ENCODE measurements at places on chromosomes 11 and 22.

- DNase-seq = no peak
Observed at GRCh38 chr11:129711760-129712159, 103.9 kb upstream of the TMEM45B start.

DNA sequence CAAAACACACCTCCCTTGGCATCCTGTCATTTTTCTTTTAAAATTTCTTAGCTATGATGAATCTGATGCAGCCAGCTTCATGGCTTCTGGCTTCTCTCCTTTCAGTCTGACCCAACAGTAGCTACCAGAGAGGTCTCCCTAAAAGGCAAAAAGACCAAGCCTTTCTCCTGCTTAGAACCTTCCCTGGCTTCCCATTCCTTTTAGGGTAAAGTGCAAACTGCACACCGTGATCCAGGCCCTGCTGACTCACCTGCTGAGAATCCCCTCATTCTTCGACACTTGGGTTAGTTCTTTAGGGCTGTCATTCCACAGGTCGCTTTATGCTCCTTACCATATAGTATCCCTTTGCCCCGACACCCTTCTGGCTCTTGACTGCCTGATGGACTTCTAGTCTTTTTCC is 362.4 kb downstream of the MIAT start:
- no peak for DNase-seq

DNA sequence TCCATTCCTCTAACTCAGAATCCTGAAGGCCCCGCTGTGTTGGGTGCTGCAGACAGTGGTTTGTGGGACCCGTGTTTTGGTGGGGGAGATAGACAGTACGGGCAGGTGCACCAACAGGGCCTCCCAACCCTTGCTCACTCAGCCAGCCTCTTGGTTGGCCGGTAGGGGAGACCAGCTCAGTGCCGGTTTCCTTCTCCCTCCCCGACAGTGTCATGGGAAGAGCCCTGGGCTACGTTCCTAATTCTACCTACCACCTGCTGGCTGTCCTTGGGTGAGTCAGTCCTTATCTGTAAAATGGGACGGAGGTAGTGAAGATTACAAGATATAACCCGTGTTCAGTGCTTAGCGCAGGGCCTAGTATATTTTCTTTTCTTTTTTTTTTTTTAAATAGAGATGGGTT is 5.9 kb downstream of the TMEM134 start:
- DNase-seq = no peak

DNA sequence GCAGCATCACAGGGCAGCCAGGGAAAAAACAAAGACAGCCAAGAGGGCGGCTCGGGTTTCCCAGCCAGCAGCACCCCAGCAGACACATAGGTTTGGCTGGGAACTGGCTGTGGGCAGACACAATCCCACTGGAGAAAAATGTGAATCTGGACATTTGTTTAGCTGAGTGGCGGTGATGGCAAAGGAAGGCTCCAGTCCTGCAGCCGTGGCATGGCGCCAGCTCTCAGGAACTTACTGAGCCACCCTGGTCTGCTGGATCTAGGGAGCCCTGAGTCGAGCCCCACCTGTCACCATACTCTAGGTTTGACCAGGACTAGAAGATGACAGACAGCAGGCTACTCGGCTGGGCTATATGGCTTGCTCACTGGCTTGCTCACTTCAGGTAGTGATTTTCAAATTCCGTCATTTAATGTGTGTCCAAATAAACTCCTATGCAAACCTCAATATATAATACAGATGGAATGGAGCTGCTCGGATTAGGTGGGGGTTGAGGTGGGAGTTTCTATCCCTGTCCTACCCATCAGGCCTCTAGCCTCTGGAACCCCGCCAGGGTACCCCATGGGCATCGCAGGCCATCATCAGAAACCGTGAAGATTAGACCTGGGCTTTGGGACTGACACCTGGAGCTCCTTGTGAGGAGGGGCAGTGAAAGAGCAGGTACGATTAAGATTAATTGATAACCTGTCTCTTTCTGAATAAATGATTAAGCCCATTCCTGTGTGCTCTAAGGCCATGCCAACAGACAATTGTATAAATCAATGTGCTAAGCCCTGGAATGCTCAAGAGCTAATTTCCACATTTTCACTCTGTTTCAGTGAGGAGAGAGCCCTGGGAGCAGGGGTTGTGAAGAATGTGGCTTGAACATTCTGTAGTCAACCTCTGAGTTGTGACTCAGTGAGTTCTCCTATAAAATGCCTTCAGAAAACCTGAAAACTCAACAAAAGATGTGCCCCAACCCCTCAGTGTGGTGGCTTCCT is 42.5 kb downstream of the GALNT18 start:
- no peak for DNase-seq

DNA sequence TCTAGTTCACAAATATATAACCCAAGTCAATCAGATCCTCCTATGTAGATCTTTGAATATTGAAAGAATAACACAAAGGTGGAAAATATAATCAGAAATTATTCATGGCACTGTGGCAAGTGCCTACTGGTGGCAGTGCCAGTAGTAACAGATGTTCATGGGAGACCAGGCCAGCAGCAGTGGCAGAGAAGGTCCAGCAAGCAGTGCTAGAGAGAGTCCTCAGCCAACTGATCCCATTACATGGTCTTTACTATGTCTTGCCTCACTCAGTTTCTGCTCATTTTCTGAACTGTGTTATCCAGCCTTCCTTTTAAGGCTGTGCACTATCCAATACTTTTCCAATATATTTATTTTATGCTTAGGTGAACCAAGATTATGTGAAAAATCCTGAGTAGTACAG is 124.9 kb downstream of the MRTFA start:
- DNase-seq = no peak

GRCh38 chr22:27198518-27199035 is 541.2 kb downstream of the MIAT start:
- no peak for DNase-seq

DNA sequence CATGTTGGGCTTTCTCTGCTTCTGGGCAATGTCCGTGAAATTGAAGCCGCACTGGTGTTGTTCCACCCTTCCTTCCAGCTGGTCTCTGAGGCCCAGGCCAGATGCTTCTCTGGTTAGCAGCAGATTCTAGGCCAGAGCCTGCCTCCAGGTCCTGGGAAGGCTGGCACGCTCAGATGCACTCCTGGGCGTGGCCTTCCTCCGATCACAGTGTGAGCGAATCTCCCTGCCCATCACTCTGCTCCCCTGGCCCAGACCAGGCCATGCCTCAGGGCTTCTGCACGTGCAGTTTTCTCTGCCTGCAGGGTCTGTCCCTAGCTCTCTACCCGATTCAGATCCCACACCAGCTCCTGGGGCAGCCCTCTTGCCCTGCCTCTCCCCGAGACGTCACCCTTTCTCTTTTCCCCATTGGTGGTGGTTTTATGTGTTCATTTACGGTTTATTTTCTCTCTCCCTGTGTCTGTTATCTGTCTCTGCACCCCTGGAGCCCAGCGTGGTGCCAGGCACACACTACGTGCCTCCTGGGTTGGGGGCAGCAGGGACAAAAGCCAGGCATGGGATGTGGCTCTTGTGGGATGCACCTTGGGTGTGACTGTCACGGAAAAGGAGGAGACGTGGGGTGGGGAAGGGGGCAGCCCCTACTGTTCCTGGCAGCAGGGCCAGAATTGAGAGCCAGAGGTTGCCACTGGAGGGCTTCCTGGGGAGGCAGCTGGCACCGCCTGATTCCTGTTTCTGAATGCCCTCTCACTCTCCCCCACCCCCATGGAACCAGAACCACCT is 66.0 kb downstream of the KCNQ1 start:
- DNase-seq = no peak

DNA sequence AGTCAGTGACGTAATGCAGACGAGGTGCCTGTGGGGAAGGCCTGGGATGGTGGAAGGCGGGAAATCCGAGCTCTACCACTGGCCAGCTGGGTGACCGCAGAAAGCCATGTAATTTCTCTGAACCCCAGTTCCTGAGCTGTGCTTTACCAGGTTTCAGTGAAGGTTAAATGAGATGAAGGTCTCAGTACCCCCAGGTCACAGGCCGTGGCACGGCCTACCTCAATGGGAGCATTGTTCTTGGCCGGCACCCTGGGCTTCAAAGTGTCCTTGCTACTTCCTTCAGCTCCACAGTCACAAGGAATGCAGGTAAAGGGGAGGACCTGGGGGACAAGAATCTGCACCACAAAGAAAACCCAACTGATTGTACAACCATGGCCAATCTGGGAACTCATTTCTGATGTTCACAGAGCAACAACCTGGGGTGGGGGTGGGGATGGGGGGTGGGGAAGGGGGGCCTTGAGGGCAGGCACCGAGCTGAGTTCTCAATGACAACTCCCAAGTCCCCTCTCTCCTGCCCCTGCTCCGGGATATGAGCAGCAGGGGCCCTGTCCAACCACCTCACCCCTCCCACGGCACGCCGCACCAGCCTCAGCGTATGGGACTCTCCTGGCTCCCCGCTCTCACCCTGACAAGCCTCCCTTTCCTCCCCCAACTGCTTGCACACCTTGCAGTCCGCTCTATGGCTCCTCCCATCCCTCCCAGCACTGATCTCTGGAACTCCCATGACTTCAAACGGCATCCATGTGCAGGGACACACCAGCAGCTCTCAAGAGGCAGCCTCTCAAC is 59.1 kb upstream of the ARFGAP3 start:
- no peak for DNase-seq

DNA sequence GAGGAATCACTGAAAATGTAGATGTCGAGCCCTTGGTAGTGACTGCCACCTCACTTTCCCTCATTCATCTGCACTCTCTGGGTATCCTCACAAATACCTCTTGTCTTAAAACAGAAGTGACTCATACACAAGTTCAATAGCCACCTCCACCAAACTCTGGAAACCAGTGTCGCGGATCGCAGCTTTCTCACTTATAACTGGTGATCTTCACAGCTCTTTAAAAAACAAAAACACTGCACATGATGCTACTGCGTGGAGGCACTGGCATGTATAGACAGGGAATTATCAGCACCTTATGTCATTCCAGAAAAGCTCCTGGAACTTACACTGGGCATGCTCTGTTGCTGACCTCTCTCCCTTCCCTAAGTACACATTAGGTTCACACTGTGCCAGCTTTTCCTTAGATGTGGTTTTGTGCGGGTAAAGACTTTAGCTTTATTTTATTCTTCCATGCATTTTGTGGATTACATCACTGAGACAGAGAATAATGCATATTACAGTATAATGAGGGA is 425.5 kb upstream of the CADM1 start:
- no peak for DNase-seq

DNA sequence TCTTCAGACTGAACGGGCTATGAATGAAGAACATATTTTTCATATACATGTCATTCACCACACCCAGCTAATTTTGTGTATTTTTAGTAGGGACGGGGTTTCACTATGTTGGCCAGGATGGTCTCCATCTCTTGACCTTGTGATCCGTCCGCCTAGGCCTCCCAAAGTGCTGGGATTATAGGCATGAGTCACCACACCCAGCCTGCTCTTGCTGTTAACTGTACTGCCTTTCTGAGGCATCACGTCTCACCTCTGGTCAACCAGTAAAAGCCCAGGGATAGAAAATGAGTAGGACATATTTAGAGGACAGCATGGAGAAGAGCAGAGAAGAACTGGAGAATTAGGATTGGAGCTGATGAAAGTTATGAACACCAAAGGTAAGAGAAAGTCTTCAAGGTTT is 55.6 kb downstream of the APOL3 start:
- DNase-seq = no peak

GRCh38 chr11:64385945-64386704 is 27.2 kb downstream of the RPS6KA4 start:
- no peak for DNase-seq

DNA sequence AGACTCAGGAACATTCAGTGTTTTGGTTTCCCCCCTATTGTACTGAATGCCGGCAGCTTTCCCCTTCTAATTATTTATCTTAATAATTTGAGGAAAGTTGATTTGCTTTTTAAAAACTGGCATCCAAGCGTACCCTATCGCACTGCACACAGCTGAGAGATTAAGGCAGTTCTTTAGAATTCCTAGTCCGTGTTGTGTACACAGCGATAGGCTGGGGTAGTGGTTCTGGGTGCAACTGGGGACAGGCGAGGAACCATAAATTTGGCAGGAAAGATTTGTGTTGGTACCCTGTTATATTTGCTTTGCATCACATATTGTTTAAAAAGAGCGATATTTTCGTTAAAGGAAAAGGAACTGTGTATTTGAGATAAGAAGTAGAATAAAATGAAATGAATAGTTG is 39.2 kb downstream of the PTPRJ start:
- DNase-seq = no peak

GRCh38 chr11:34791780-34792542 is 124.2 kb downstream of the APIP start:
- DNase-seq = no peak

- DNase-seq = no peak
Observed at GRCh38 chr22:20302438-20303228, 17.2 kb downstream of the DGCR6L start.

DNA sequence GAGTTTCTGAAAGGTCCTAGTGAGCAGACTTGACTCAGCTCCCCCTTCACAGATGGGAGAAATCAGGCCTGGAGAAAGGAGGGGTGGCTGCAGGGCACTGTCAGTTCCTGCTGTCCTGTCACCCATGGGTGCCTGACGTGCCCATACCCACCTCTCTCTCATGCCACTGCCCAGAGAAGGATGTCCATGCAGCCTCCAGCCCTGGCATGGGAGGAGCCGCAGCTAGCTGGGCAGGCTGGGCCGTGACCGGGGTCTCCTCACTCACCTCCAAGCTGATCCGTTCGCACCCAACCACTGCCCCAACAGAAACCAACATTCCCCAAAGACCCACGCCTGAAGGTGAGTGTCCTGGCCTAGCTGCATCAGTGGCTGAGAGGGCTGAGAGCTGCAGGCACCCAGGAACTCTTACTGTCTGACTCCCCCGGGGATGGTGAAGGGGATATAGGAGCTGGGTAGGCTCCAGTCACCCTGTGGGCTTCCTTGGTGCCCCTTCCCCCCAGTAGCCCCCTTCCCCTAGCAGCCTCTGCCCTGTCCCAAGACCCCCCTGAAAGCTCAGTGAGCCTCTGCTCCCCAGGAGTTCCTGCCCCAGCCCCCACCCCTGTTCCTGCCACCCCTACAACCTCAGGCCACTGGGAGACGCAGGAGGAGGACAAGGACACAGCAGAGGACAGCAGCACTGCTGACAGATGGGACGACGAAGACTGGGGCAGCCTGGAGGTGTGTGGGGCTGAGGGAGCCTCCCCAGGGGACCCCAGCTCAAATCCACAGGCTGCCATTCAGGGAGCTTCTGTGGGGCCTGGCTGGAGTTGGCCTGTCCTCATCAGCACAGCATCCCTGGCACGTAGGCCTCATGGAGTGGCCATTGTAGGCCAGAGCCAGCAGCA is 11.8 kb downstream of the SCYL1 start:
- DNase-seq = no peak

GRCh38 chr11:128146926-128147605 is 440.3 kb downstream of the ETS1 start:
- DNase-seq = no peak

GRCh38 chr22:44586999-44587736 is 89.1 kb upstream of the RTL6 start:
- DNase-seq = no peak

- no peak for DNase-seq
Observed at GRCh38 chr22:48902001-48902869, 925.4 kb downstream of the BRD1 start.

GRCh38 chr22:50162391-50162956 is 8.1 kb upstream of the PANX2 start:
- no peak for DNase-seq

GRCh38 chr11:64186492-64187165 is 658 bp downstream of the STIP1 start:
- DNase-seq = no peak

- no peak for DNase-seq
Observed at GRCh38 chr11:104581246-104581980, 316.8 kb downstream of the CASP12 start.

- DNase-seq = no peak
Observed at GRCh38 chr11:86481399-86481798, 106.7 kb downstream of the CCDC81 start.

GRCh38 chr11:121810291-121810690 is 305.7 kb downstream of the BLID start:
- no peak for DNase-seq

- no peak for DNase-seq
Observed at GRCh38 chr22:35437049-35437448, 37.1 kb downstream of the MCM5 start.

Measured in glomerular endothelial cell (primary cell).